ENCODE measurements at places on chromosomes 4 and X.

GRCh38 chrX:57528670-57529255, 63.0 kb upstream of the ZXDB start:
- H3K27me3 ChIP-seq = no peaks in the 10 kb centered on the region
- no peak for DNase-seq
- no peaks in the 10 kb centered on the region for H3K4me1 ChIP-seq

DNA sequence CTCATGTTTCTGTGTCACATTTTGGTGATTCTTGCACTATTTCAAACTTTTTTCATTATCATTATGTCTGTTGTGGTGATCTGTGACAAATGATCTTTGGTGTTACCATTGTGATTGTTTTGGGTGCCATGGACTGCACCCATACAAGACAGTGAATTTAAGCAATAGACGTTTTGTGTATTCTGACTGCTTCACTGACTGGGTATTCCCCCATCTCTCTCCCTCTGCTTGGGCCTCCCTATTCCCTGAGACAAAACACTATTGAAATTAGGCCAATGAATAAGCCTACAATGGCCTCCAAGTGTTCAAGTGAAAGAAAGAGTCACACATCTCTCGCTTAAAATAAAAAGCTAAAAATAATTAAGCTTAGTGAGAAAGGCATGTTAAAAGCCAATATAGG, 60.2 kb downstream of the BANK1 start:
- no peak overlapping the region for H3K27ac ChIP-seq
- no peak for DNase-seq
- no peaks in the 10 kb centered on the region for H3K4me1 ChIP-seq

- H3K36me3 ChIP-seq = no peaks in the 10 kb centered on the region
- H3K4me3 ChIP-seq = no peak overlapping the region
- peak; percentile 39 for DNase-seq
- no peak overlapping the region for H3K27ac ChIP-seq
Observed at GRCh38 chr4:126899331-126899801, 733.4 kb upstream of the INTU start.

- H3K4me3 ChIP-seq = no peak overlapping the region
- H3K36me3 ChIP-seq = no peaks in the 10 kb centered on the region
- no peak overlapping the region for H3K27ac ChIP-seq
- no peak for DNase-seq
- H3K4me1 ChIP-seq = peaks cover 11% of the 10 kb centered on the region
Observed at GRCh38 chrX:140434347-140434746, 70.5 kb downstream of the SOX3 start.

- peaks cover 4% of the 10 kb centered on the region for H3K4me1 ChIP-seq
- H3K27me3 ChIP-seq = peaks cover 64% of the 10 kb centered on the region
- no peak for DNase-seq
- H3K36me3 ChIP-seq = no peaks in the 10 kb centered on the region
Observed at GRCh38 chr4:84381759-84382158, 117.3 kb downstream of the NKX6-1 start.

DNA sequence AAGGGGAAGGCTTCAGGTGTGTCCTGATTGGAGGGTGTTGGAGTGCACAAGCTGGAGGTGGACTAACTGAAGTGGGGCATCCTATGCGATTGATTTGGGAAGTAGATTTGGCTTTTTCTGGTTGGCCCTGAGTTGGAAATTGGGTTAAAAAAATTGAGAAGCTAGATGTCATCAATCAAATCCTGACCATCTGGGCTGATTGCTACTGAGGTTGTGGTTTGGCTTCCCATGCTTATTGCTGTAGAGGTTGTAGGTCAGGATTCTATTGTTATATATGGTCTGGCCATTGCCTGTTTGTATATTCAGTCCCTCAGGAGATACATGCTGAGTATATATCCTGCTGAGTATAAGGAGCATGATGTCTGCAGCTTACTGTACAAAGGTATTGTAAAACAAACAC, 7.7 kb upstream of the ZNF81 start:
- H3K4me1 ChIP-seq = no peaks in the 10 kb centered on the region
- H3K36me3 ChIP-seq = no peaks in the 10 kb centered on the region
- no peaks in the 10 kb centered on the region for H3K27me3 ChIP-seq
- H3K27ac ChIP-seq = no peak overlapping the region

DNA sequence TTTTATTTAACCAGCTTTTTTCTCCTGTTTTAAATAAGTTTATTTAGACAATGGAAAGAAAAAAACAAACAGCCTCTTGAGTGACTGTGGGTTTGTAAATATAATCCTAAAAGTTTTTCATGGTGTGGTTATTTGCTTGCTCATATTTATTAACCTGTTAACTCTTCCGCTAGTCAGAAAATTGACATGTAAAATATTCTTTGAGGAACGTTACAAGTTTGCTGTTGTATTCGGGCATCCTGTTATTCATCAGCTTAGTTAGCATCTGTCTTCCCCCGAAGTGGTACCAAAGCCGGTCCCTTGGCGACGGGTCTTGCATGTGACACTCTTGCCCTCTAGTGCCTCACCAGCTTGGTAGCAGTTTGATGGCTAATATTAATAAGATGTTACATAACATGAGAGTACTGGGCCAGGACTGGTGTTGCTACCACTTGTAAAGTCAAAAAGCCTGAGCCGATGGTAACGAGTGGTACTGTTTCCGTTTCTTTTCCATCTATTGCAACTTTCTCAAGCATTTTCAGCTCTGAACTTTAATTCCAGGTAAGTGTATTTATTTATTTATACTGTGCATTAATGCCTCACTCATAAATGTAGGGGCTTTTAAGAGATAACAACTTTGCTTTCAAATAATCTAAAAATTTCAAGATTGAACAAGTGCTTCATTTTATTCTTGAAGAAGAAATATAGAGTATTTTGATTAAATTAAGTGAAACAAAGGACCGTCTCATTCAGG, at the start of gene NDST3:
Gene NDST3, plus strand, starts transcription at position 434 of the 733 bp plus-strand sequence. CDS start 19,425 bp downstream, outside the sequence.
- H3K27me3 ChIP-seq = no peaks in the 10 kb centered on the region
- H3K4me1 ChIP-seq = peaks cover 7% of the 10 kb centered on the region
- H3K4me3 ChIP-seq = peak within 1 kb of the TSS; percentile 55
- no peaks in the 10 kb centered on the region for H3K36me3 ChIP-seq
- DNase-seq = peak; percentile 73
- peak within 1 kb of the TSS; percentile 8 for H3K27ac ChIP-seq

GRCh38 chr4:19905024-19905423, 346.7 kb upstream of the SLIT2 start:
- DNase-seq = no peak
- no peaks in the 10 kb centered on the region for H3K27me3 ChIP-seq
- no peak overlapping the region for H3K4me3 ChIP-seq
- H3K27ac ChIP-seq = no peak overlapping the region

- no peak overlapping the region for H3K27ac ChIP-seq
- no peaks in the 10 kb centered on the region for H3K4me1 ChIP-seq
- no peak overlapping the region for H3K4me3 ChIP-seq
- H3K27me3 ChIP-seq = no peaks in the 10 kb centered on the region
- no peaks in the 10 kb centered on the region for H3K36me3 ChIP-seq
Observed at GRCh38 chr4:117400039-117400835, 314.9 kb upstream of the TRAM1L1 start.

- no peaks in the 10 kb centered on the region for H3K36me3 ChIP-seq
- DNase-seq = no peak
- H3K27ac ChIP-seq = no peak overlapping the region
- H3K4me3 ChIP-seq = no peak overlapping the region
- H3K4me1 ChIP-seq = no peaks in the 10 kb centered on the region
Observed at GRCh38 chr4:107693132-107693531, 26.9 kb downstream of the PAPSS1 start.

- H3K27ac ChIP-seq = no peak overlapping the region
- no peak for DNase-seq
- H3K27me3 ChIP-seq = no peaks in the 10 kb centered on the region
- H3K4me1 ChIP-seq = no peaks in the 10 kb centered on the region
Observed at GRCh38 chr4:39706741-39707511, 9.0 kb downstream of the UBE2K start.

DNA sequence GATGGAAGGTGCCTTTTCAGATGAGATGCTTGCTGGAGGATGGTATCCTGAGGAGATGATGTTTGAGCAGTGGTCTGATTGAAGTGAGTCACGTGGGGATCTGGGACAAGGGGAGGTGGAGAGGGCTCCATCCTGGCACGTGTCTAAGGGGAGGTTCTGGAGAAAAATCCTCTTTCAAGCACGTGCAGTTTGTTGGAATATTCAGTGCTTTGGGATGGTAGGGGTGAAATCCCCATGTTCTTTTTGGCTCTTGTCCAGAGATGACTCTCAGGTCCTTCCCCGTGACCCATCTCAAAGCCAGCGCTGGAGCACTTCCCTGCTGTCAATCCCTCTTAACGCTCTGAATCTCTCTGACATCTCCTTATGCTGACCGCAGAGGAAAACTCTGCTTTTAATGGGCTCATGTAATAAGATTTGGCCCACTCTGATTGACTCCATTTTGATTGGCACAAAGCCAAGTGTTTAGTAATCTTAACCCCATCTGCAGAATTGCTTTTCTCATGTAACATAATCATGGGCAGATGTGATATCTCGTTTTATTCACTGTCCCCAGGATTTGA, 10.8 kb upstream of the KLKB1 start:
- H3K27ac ChIP-seq = no peak overlapping the region
- H3K36me3 ChIP-seq = no peaks in the 10 kb centered on the region
- no peak for DNase-seq
- no peak overlapping the region for H3K4me3 ChIP-seq
- no peaks in the 10 kb centered on the region for H3K27me3 ChIP-seq
- no peaks in the 10 kb centered on the region for H3K4me1 ChIP-seq

DNA sequence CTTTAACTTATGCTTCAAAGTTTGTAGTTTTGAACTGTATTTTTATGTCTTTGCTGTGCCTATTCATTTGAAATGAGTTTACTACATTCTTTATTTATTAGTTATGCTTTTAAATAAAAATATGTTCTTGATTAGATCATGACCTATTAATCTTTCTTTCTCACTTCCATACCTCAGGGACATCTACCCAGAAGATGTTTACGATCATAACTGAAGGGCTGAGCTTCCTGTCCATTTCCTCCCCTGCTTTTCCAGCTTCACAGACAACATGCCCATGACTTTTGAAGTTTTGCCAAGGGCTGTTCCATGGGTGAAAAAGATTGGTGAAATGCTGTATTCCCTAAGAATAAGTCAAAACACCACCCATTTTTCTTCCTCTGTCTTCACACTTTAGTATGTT, 99.7 kb upstream of the DDIT4L start:
- no peaks in the 10 kb centered on the region for H3K27me3 ChIP-seq
- peaks cover 8% of the 10 kb centered on the region for H3K4me1 ChIP-seq
- DNase-seq = no peak
- no peaks in the 10 kb centered on the region for H3K36me3 ChIP-seq
- H3K4me3 ChIP-seq = no peak overlapping the region
- no peak overlapping the region for H3K27ac ChIP-seq

DNA sequence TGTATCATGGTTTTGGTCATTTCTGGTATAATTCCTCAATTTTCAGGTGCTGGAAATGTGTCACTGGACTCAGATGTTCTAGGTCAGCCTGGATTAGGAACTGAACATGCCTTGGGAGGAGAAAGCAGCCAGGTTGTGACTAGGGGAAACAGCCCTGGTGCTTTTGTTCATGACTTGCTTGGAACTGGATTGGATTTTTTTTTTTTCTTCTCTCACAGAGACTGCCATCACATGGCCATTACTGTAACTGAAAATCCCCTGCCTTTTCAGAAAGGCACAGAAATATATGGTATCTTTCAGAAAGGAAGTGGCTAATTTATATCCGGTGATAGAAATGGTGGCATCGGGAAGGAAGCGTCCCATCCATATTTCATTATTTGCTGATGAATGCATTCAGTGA, 34.6 kb downstream of the SEPTIN11 start:
- H3K27me3 ChIP-seq = no peaks in the 10 kb centered on the region
- H3K4me1 ChIP-seq = peaks cover 11% of the 10 kb centered on the region

DNA sequence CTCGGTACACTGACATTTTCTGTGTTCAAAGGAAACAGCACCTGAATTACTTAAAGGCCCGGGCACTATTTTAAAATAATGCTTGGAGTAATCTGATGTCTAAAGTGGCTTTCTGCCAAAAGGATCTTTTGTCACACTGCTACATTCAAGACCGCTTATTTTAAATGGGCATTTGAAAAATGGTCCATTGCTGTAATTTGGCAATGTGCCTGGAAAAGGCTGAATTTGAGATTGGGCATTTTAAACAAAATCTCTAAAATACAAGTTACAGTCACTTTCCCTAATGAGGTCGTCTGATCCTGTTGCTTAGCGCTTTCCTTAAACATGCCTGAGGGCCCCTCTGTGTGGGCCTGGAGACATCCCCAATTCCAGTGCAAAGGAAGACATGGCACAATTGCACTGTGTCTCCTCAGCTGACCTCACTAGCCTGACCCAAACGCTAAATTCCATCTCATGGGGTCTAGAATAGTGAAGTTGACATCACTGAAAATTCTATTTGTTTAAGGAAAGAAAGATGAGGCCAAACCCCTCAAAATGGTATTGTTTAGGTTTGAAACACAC, 214.2 kb downstream of the GPC3 start:
- no peak overlapping the region for H3K27ac ChIP-seq
- no peak overlapping the region for H3K4me3 ChIP-seq
- H3K27me3 ChIP-seq = no peaks in the 10 kb centered on the region

GRCh38 chr4:188175288-188175687, 36.0 kb downstream of the TRIML1 start:
- no peak for DNase-seq
- H3K27ac ChIP-seq = no peak overlapping the region
- H3K4me1 ChIP-seq = no peaks in the 10 kb centered on the region
- no peak overlapping the region for H3K4me3 ChIP-seq
- no peaks in the 10 kb centered on the region for H3K36me3 ChIP-seq

DNA sequence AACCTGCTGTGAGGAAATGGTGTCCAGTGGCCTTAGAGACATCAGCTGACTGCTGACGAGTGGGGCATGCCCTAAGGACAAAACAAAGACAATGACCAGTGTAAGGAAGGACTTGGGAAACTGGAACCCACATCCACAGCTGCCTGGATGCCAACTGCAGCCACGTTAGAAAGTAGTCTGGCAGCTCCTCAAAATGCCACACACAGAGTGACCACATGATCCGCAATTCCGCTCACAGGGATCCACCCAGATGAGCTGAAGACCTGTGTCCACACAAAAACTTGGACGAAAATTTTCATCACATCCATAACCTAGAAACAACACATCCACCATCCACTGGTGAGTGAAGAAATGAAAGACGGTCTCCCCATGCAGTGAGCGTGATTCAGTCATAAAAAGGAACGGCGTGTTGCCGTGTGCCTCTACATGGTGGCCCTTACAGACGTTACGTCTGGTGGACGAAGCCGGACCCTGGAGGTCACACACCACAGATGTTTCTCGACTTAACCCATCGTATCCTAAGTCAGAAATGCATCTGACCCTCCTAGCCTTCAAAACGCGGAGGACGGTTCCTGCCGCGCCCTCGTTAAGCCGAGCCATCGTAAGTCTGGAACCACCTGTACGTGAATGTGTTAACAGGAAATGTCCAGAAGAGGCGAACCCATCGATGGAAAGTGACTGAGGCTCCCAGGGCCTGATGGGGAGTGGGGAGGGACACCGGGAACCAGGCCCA, 40.6 kb upstream of the MXD4 start:
- DNase-seq = no peak
- H3K4me1 ChIP-seq = no peaks in the 10 kb centered on the region
- peaks cover 40% of the 10 kb centered on the region for H3K36me3 ChIP-seq
- no peak overlapping the region for H3K27ac ChIP-seq
- no peak overlapping the region for H3K4me3 ChIP-seq
- no peaks in the 10 kb centered on the region for H3K27me3 ChIP-seq

GRCh38 chrX:77118686-77119085, 328.5 kb upstream of the FGF16 start:
- H3K27me3 ChIP-seq = no peaks in the 10 kb centered on the region
- DNase-seq = no peak
- no peaks in the 10 kb centered on the region for H3K36me3 ChIP-seq
- H3K27ac ChIP-seq = no peak overlapping the region
- no peak overlapping the region for H3K4me3 ChIP-seq
- H3K4me1 ChIP-seq = no peaks in the 10 kb centered on the region

GRCh38 chr4:80709082-80709869, 321.2 kb upstream of the BMP3 start:
- DNase-seq = no peak
- H3K27me3 ChIP-seq = no peaks in the 10 kb centered on the region
- no peaks in the 10 kb centered on the region for H3K4me1 ChIP-seq
- H3K36me3 ChIP-seq = no peaks in the 10 kb centered on the region
- no peak overlapping the region for H3K27ac ChIP-seq

All from spinal cord (tissue), 10 donors.